Activated CD4-positive, CD25-positive, alpha-beta regulatory T cell (primary cell): ENCODE measurements at places on chromosomes 5 and 9.

DNA sequence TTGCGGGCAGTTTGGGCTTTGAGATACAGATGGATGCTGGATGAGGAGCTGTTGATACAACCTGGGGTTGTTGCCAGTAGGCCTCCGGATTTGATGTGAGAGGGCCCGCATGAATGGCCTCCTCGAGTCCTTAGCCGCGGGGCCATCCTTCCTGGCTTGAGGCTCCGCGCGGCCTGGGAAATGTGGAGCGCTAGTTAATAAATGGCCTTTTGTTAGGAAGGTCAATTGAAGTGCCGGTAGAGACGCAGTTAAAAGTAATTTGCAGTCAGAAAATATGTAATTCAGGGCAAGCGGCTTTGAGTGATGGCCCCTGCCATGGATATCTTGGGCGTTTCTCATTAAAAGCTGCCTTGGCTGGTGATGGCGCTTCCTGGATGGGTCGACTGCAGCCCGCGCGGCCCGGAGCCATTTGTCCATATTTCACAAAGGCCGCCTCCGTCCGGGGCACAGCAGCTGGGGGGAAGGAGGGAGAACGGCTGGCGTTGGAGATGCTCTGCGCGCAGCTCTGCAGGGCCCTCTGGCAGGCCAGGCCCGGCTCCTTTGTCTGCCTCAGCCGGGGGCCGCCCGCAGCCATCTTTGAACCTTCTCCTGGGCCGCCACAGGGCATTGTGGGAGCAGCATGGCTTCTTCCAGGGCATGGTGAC is 11.2 kb downstream of the MVB12B start:
- no peak for DNase-seq

DNA sequence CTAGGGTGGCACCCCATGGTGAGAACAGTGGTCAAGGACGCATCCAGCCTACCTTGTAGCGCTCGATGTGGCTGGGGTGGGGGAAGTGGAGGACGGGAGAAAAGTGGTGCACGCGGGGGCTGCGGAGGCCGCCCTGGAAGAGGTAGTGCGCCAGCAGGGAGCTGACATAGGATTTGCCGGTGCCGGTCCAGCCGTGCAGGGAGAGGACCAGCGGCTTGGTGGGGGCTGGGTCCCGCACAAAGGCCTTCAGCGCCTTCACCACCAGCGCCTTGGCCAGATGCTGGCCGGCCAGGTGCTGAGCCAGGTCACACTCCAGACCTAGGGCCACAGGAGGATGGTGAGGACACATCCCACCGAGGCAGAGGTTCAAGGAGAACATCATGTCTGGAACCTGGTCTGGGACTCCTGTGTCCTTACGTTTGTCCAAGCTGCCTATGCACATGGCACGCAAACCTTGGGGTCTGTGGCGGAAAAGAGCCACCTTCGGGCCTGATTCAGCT is 797 bp downstream of the TOR2A start:
- no peak for DNase-seq

- no peak for DNase-seq
Measured at GRCh38 chr9:36064448-36065037, 27.8 kb downstream of the RECK start.

GRCh38 chr9:37683531-37684371 is 33.0 kb downstream of the FRMPD1 start:
- DNase-seq = no peak

- no peak for DNase-seq
Measured at GRCh38 chr5:161548487-161549094, 2.1 kb upstream of the GABRB2 start.

- DNase-seq = no peak
Measured at GRCh38 chr5:75048457-75048953, 3.9 kb downstream of the GCNT4 start.
